ENCODE measurements at places on chromosomes 1 and 21. TPM values are rescaled to one million over a fixed set of nuclear protein-coding genes. Genes with fewer than 3 reads are reported as not detected.
A peak's percentile ranks its signal among the peaks of the same experiment; 100 is the strongest.

DNA sequence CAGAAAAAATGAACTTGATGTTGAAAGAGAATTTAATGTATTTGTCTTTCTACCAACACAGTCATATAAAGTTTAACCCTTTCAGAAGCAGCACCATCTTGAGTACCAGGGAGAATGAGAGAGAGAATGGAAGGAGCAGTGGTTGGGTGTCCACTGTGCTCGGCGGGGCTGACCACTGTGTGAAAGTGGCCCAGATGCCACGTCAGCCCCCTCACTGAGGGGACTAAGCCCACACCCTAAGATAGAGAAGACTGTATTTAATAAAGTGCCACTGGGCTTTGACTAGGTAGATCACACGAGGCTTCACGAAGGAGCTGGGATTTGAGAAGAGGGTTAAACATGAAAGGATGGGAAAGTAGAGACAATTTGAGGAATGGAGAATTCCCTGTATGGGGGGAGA is 31.2 kb downstream of the BATF3 start:
- no peaks in the 10 kb centered on the region for H3K27me3 ChIP-seq
- no peak overlapping the region for H3K27ac ChIP-seq
- no peaks in the 10 kb centered on the region for H3K36me3 ChIP-seq
- no peak for DNase-seq
- H3K4me1 ChIP-seq = peaks cover 10% of the 10 kb centered on the region

DNA sequence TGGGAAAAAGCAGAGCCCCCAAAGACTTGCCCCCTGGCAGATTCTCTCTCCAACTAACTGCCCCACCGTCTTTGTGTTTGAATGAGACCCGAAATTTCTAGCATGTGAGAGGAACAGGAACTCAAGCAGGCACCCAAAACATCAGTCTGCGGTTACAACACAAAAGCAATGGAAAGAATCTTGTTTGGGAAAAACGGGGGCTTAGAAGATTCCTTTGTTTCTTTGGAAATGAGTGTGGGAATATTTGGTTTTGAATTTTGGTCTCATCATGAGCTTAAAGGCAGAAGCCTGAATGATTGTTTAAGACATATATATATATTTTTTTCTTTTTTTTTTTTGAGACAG is 188.9 kb upstream of the TMEM51 start:
- H3K36me3 ChIP-seq = no peaks in the 10 kb centered on the region
- no peak overlapping the region for H3K27ac ChIP-seq
- no peaks in the 10 kb centered on the region for H3K27me3 ChIP-seq
- H3K4me1 ChIP-seq = no peaks in the 10 kb centered on the region
- no peak overlapping the region for H3K4me3 ChIP-seq
- DNase-seq = no peak

GRCh38 chr1:32291145-32291707 is 657 bp upstream of the HDAC1 start:
- H3K27me3 ChIP-seq = no peaks in the 10 kb centered on the region
- no peak for DNase-seq
- peaks cover 56% of the 10 kb centered on the region for H3K4me1 ChIP-seq
- peaks cover 15% of the 10 kb centered on the region for H3K36me3 ChIP-seq

GRCh38 chr1:79976287-79976686 is 969.8 kb upstream of the ADGRL4 start:
- H3K27ac ChIP-seq = no peak overlapping the region
- H3K36me3 ChIP-seq = no peaks in the 10 kb centered on the region
- no peaks in the 10 kb centered on the region for H3K27me3 ChIP-seq
- H3K4me3 ChIP-seq = no peak overlapping the region

GRCh38 chr1:88736633-88737248 is 52.7 kb downstream of the PKN2 start:
- no peak for DNase-seq
- H3K36me3 ChIP-seq = peaks cover 7% of the 10 kb centered on the region
- no peaks in the 10 kb centered on the region for H3K27me3 ChIP-seq
- no peaks in the 10 kb centered on the region for H3K4me1 ChIP-seq
- H3K4me3 ChIP-seq = no peak overlapping the region

- no peak overlapping the region for H3K27ac ChIP-seq
- H3K4me3 ChIP-seq = no peak overlapping the region
Observed at GRCh38 chr1:24963099-24963872, 33.2 kb upstream of the RUNX3 start.

DNA sequence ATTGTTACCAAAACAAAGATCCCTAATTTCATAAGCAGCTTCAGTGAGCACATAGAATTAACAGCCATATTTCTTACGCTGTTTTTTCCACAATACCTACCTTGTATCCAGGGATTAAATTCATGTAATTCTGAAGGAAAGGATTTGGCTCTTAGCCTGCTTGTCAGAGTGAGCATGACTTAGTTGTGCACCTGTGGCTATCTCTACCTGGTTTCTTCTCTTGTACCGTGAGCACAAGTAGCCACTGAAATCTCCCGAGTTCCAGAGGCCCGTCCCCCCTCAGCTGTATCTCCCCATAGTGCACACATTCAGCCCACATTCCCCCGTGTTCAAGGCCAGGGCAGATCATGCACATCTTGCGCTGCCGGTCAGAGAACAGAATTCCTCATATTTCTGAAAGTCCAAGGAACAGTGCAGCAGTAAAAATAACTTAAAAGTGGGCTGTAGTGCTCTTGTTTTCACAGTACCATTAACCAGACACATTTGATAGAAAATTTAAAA is 2.3 kb downstream of the TENT5C start:
- H3K27ac ChIP-seq = peak overlapping the region; percentile 87
- H3K4me1 ChIP-seq = peaks cover 68% of the 10 kb centered on the region
- DNase-seq = no peak

DNA sequence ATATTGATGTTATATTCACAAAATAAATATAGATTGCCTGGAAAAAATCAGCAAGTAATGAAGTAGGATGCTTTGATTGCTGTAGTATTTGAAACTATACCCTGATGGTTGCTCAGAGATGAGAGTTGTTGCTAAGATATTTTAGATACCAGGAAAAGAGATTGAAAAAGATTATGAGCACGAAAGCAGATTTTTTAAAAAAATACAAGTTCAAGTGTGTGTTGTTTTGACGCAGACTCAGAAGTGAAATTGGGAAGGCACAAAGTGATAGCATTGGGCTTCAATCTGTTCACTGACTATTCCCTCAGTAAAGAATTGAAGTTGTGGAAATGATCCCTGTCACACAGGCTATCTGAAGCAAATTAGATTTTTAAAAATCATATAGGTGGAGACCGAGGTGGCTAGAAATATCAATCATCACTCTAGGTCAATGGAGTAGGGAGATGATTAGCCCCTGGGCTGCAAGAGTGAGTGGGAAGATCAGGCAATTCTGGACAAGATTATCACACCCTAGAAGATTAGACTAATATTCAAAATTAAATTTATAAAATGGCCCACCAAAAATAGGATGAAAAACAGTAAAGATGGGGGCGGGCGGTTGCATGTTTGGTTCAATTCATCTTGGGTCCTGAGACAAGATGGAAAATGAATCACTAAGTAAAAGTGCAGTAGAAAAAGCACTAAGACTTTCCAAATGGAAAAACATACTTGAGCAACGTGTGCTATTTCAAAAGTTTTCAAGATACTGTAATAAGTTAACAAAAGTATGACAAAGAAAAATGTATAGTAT is 41.5 kb upstream of the LRRC8D start:
- H3K4me3 ChIP-seq = no peak overlapping the region
- H3K4me1 ChIP-seq = peaks cover 20% of the 10 kb centered on the region
- H3K27ac ChIP-seq = no peak overlapping the region
- H3K27me3 ChIP-seq = no peaks in the 10 kb centered on the region

CLDN8 gene
- not detected for total RNA-seq

FCN3 gene
- not detected for total RNA-seq

SAMD11 gene
- total RNA-seq = not detected

VWA5B1 gene
- not detected for total RNA-seq

IQCC gene
- 2.7 TPM for total RNA-seq

All from CD4-positive, CD25-positive, alpha-beta regulatory T cell (primary cell).